ENCODE measurements at places on chromosomes 4 and X. TPM values are rescaled to one million over a fixed set of nuclear protein-coding genes. Genes with fewer than 3 reads are reported as not detected.

DCAF12L1 gene
- not detected for total RNA-seq

SRD5A3 gene
- total RNA-seq: 18.6 TPM

LAMP2 gene
- 109 TPM for total RNA-seq

ANKRD50 gene
- 17.5 TPM for total RNA-seq

CFP gene
- 0.11 TPM for total RNA-seq

CTAG2 gene
- total RNA-seq: not detected

RAB9B gene
- 0.25 TPM for total RNA-seq

PDZD4 gene
- not detected for total RNA-seq

FHDC1 gene
- 0.30 TPM for total RNA-seq

ADH7 gene
- not detected for total RNA-seq

SPARCL1 gene
- not detected for total RNA-seq

DNAAF6 gene
- not detected for total RNA-seq

TLR2 gene
- not detected for total RNA-seq

MED12 gene
- total RNA-seq: 22.8 TPM

STAP1 gene
- total RNA-seq: not detected

GLUD2 gene
- 0.21 TPM for total RNA-seq

CYSLTR1 gene
- not detected for total RNA-seq

UBA1 gene
- 282 TPM for total RNA-seq

ZC4H2 gene
- 6.4 TPM for total RNA-seq

GRIA2 gene
- total RNA-seq: not detected

APLN gene
- total RNA-seq: 0.37 TPM

IRF2 gene
- 14.6 TPM for total RNA-seq

ADGRG2 gene
- total RNA-seq: not detected

PAGE1 gene
- total RNA-seq: not detected

LONRF3 gene
- not detected for total RNA-seq

AMTN gene
- total RNA-seq: not detected

PLS3 gene
- 219 TPM for total RNA-seq

DKK2 gene
- total RNA-seq: 0.18 TPM

CLCN5 gene
- 3.8 TPM for total RNA-seq

PLCXD1 gene
- 24.1 TPM for total RNA-seq

CXorf51A gene
- total RNA-seq: not detected

VSIG4 gene
- total RNA-seq: not detected

PAK3 gene
- not detected for total RNA-seq

AWAT1 gene
- total RNA-seq: not detected

BST1 gene
- total RNA-seq: 4.2 TPM

CSAG1 gene
- total RNA-seq: not detected

CXorf49B gene
- total RNA-seq: not detected

CFAP47 gene
- not detected for total RNA-seq

HPGDS gene
- not detected for total RNA-seq

CTAG1A gene
- not detected for total RNA-seq

ZAR1 gene
- not detected for total RNA-seq

ASB5 gene
- not detected for total RNA-seq

FBXW7 gene
- total RNA-seq: 22.8 TPM

USP17L30 gene
- not detected for total RNA-seq

ADH5 gene
- total RNA-seq: 203 TPM

Data from HFFc6 (cell line).